ENCODE measurements at places on chromosomes 13 and 19.

- DNase-seq: no peak
These were observed 724.4 kb upstream of the SLITRK5 start for GRCh38 chr13:86946734-86947133.

GRCh38 chr13:66992183-66992582 lies 238.0 kb downstream of the PCDH9 start:
- no peak for DNase-seq

DNA sequence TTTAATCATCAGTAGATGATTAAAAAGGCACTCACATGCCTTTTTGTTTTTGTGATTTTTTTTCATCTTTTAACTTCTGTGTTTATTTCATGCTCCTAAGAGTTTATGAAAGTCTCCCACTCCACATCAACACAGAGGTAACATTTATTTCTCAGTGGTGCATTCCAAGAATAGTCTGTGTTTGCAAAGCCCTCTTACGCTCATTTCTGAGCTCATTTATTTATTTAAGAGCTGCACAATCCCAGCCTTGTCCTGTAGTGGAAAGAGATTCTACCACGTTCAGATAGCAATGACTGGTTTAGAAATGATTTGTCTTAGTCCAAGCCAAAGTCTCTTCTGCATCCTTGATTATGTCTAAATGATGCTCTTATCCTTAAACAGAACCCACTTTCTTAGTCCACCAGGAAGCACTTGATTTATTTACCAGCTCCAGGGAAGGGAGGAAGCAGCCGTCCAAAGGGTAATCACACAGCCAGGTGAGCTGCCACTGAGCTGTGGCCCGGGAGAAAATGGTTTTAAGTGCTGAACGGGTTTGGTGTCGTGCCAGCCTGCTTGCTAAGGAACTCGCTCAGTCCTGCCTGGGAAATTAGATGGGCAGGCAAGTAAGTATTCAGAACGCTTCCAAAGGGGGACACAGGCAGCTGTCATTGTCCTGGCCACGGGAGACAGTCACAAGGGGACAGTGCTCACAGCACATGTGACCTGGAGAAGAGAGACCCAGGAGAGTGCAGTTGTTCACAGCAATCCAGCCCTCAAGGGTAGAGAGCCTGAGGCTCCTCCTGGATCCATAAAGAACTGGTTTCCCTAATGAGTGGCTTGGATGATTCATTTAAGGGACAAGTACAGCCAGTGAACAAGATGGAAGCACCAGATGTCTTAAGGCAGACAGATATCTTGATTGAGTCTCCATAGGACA lies 131.8 kb upstream of the WASF3 start:
- no peak for DNase-seq

DNA sequence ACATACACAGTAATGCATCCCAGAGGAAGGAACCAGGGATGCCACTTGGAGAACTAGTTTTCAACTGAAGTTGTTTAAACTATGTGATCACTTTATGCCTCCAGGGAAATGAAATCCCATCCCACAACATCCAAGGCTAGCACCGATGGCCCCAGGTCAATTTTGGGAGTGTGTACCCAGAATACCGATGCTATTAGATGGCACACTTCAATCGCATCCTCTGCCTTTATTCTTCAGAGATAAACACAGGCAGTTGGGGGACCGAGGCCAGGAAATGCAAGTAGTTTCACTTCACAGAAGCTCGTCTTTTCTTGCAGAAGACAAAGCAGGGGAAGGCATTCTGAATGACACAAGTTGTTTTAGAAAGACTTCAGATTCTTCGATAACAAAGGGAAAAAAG lies 13.8 kb downstream of the STK24 start:
- DNase-seq: no peak

GRCh38 chr19:18223860-18224524 lies 2.2 kb downstream of the PDE4C start:
- DNase-seq: no peak

- DNase-seq: no peak
These were observed 3.4 kb upstream of the CTU1 start for GRCh38 chr19:51111606-51112005.

DNA sequence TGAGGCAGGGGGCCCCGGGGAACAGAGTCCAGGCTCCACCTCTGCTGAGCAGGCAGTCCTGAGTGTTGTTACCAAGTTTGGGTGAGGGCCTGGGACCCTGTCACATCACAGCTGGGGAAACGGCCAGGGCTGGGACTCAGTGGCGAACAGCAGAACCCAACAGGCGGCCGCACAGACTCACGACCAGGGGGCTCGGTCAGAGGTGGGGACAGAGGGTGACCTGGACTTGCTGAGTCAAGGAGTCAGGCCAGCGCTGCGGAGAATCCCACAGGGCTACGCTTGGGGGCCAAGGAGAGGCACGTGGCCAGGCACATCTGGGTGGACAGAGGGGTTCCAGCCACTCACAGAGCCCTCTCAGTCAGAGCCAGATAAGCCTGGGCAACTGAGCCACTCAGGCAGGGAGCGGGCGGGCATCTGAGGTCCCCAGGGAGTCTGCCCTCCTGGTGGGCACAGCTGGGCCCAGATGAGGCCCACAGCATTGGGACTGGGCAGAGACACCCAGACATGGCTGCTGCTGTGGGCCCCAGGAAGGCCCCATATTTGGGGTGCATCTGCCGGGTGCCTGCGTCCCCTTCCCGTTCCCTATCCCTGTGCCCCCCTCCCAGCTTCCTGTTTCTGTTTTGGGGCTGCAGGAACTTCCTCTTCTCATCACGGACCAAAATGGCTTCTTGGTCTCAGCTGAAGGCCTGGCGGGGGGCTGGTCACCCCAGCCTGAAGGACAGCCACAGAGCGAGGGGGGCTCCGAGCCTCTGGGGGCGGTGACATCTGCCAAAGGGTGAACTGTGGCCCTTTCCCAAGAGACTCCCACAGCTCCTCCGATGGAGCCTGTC lies 34.0 kb downstream of the CEBPA start:
- DNase-seq: no peak

DNA sequence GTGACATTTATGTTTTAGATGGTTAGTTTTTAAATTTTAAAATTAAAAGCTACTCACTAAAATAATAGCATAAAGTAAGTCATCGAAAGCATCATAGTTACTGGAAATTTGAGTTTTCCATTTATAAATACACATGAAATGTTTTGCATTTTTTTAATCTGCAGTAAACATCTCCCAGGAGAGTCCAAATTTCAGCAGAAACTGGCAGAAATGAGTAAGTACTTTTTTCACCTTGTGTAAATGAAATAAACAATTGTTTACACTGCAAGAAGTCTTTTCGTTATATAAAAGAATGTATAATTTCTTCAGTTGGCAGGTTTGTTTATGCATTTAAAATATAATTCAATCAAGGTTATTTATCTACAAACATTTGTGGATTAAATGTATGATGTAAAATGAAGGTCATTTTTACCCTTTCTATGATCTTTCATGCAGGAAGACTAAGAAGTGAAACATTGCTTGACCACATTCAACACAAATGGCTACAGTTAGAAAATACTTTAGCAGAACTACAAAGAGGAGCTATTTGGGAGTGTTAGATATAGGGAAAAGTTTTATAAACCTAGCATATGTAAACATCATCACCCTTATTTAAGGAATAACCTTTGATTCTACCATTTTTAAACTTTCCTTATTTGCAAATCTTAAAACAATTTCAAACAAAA lies 55.6 kb downstream of the RCBTB2 start:
- DNase-seq: no peak

Measured in stimulated activated CD4-positive, alpha-beta T cell treated with anti-CD3 and anti-CD28 coated beads, TNF-alpha, amount 100 ng/mL, for 4 hours (primary cell).